Endothelial cell of coronary artery (primary cell): ENCODE measurements at places on chromosomes 3 and 15. TPM values are rescaled to one million over a fixed set of nuclear protein-coding genes. Genes with fewer than 3 reads are reported as not detected.

Gene CHDH
- not detected in 2 replicates for total RNA-seq

Gene TGM5
- total RNA-seq = not detected in 2 replicates

Gene B2M
- total RNA-seq = 1,743 and 1,840 TPM in 2 replicates

Gene TRH
- not detected in 2 replicates for total RNA-seq

Gene BNC1
- total RNA-seq = 10.3 and 17.0 TPM in 2 replicates

Gene SH3GL3
- under 0.01 TPM in 1 of 2 replicates, not detected in the other for total RNA-seq

Gene CHRNA7
- 0.56 and 1.8 TPM in 2 replicates for total RNA-seq

Gene HDDC3
- total RNA-seq = 12.6 and 12.7 TPM in 2 replicates

Gene EIF4E3
- total RNA-seq = 1.0 and 1.3 TPM in 2 replicates

Gene GUCA1C
- total RNA-seq = not detected in 2 replicates

Gene DNAH1
- 1.8 and 5.2 TPM in 2 replicates for total RNA-seq

Gene LRRC34
- 0.38 and 2.2 TPM in 2 replicates for total RNA-seq

Gene SLC9C1
- 0.09 and 0.19 TPM in 2 replicates for total RNA-seq

Gene GABRB3
- total RNA-seq = under 0.01 TPM in 1 of 2 replicates, not detected in the other

Gene CRYBG3
- total RNA-seq = 21.7 and 27.6 TPM in 2 replicates

Gene FURIN
- total RNA-seq = 58.0 and 86.0 TPM in 2 replicates

Gene MEIS2
- 39.1 and 55.5 TPM in 2 replicates for total RNA-seq

Gene PDCD10
- 57.8 and 63.4 TPM in 2 replicates for total RNA-seq

Gene RTP3
- total RNA-seq = not detected in 2 replicates

Gene ZNF619
- 5.4 and 5.6 TPM in 2 replicates for total RNA-seq

Gene CLCN2
- total RNA-seq = 1.6 and 2.8 TPM in 2 replicates

Gene GOLGA8R
- 0.54 and 1.9 TPM in 2 replicates for total RNA-seq

Gene TTC23
- 22.9 and 25.9 TPM in 2 replicates for total RNA-seq

Gene EXD1
- under 0.01 TPM in 1 of 2 replicates, not detected in the other for total RNA-seq
